ENCODE measurements at places on chromosomes 5 and 9. TPM values are rescaled to one million over a fixed set of nuclear protein-coding genes. Genes with fewer than 3 reads are reported as not detected.
A peak's percentile ranks its signal among the peaks of the same experiment; 100 is the strongest.

GRCh38 chr5:316210-317085 lies 5.1 kb upstream of the AHRR start:
- DNase-seq = no peak

GRCh38 chr5:76571559-76571958 lies 51.6 kb downstream of the F2RL2 start:
- no peak for DNase-seq

Gene ADRA1B
- total RNA-seq = 2.2 TPM

Gene GDA
- total RNA-seq = not detected

Gene MYO10
- 2.0 TPM for total RNA-seq

- DNase-seq = peak; percentile 65
These were observed 44.3 kb upstream of the SARDH start for GRCh38 chr9:133782157-133783130.

DNA sequence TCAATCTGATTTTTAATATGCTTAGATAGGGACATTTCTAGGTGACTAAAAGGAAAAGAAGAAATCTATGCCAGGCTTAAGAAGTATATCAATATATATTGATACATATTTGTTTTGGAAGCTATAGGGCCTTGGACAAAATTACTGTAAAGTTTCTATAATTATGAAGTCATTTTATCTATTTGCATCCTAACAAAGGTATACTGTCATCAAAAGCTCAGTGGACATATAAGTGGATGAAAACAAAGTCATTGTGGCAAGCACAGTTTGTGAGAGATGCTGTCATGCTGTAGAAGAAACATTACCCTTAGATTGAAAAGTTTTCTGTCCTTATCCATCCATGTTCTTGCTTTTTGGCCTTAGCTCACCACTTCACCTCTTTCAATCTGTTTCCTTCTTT lies 140.3 kb upstream of the SPEF2 start:
- DNase-seq = no peak
